ENCODE measurements at places on chromosomes 7 and 10.

GRCh38 chr10:70430493-70431445 lies 10.7 kb downstream of the NODAL start:
- peak; percentile 33 for DNase-seq

DNA sequence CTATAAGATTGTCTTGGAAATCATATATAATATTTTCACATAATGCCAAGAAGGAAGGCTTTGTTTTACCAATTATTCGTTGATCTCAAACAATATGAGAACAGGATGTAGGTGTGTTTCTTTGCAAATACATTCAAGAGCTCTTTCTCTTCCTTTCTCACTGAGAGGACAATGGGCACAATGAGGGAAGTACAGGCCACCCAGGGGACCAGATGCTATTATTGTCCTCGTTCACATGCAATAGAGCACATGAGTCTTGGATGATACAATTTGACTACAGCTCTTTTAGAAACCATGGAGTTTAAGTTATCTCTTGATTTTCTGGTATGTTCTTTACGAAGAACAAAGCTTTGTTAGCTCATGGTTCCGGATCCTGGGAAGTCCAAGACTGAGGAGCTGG lies 323.7 kb upstream of the KLF6 start:
- no peak for DNase-seq

DNA sequence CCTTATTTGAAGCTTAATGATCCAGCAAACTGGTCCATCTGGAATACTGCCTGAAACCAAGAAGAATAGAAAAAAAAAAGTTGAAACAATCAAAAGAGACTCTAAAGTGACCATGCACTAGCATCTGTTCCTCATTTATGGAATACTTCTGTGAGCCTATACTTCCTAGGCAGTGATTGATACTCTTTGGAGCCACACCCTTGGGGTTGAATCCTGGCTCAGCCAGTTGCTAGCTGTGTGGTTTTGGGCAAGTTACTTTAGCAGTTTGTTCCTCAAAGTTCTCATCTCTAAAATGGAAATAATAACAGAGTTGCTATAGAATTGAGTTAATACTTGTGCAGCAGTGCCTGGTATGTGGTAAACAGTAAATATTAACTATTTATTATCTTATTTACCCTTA lies 208.9 kb downstream of the GPR158 start:
- no peak for DNase-seq

GRCh38 chr10:56507033-56507432 lies 146.0 kb upstream of the ZWINT start:
- no peak for DNase-seq

All from WTC11 (cell line).